ENCODE measurements at places on chromosomes 1 and 21. TPM values are rescaled to one million over a fixed set of nuclear protein-coding genes. Genes with fewer than 3 reads are reported as not detected.

Gene SLC25A34
- total RNA-seq, result 3.0 TPM

DNA sequence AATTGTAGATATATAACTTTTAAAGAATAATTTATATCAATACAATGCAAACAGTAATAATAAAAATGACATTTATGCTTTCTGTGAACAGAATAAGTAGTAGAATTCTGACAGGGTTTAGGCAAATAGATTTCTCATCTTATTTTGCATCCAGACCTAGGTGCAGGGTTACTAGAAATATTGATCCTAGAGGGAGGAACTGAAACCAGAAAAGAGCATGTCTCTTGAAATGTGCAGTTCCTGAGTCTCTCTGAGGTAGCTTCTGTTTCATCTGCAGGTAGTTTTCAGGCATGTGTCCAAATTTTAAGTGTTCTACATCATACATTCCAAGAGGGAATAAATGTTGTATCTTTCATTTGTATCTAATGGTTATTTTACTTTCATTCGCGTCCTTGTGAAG is 631.9 kb upstream of the ADGRL4 start:
- H3K27me3 ChIP-seq, result no peaks in the 10 kb centered on the region
- peaks cover 3% of the 10 kb centered on the region for H3K36me3 ChIP-seq
- H3K4me1 ChIP-seq, result no peaks in the 10 kb centered on the region

- H3K4me3 ChIP-seq, result no peak overlapping the region
- H3K27me3 ChIP-seq, result no peaks in the 10 kb centered on the region
- peaks cover 6% of the 10 kb centered on the region for H3K36me3 ChIP-seq
- H3K4me1 ChIP-seq, result peaks cover 10% of the 10 kb centered on the region
- DNase-seq, result no peak
Observed at GRCh38 chr1:5988596-5989285, 3.5 kb downstream of the NPHP4 start.

Gene RAD54L
- total RNA-seq, result 34.9 TPM

Gene FCRL2
- not detected for total RNA-seq

Gene KRTAP19-2
- not detected for total RNA-seq

GRCh38 chr1:156684227-156684782 is 7.1 kb upstream of the NES start:
- no peaks in the 10 kb centered on the region for H3K36me3 ChIP-seq
- DNase-seq, result peak; percentile 58

DNA sequence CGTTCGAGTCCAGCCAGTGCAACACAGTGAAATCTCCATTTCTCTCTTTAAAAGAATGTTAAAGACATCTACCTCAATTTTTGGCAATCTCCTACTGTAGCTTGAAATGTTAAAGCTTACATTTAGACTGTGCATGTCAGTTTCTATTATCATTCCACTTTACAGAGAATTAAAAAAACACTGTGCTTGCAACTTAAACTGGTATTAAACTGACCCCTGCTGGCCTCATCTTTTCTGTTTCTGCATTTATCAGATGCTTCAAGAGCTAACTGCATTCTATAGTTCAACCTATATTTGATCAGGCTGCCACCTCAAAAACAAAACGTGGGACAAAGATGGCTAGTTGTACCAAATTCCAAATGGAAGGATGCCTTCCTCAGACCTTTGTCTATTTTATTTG is 226.5 kb downstream of the SMYD3 start:
- peaks cover 5% of the 10 kb centered on the region for H3K4me1 ChIP-seq
- H3K27ac ChIP-seq, result peak overlapping the region; percentile 19
- H3K36me3 ChIP-seq, result peaks cover 1% of the 10 kb centered on the region
- H3K4me3 ChIP-seq, result no peak overlapping the region

Measured in activated T-cell treated with anti-CD3 and anti-CD28 coated beads, Interleukin-2, amount 50 U/mL, for 72 hours (primary cell).